ENCODE measurements at places on chromosomes 7 and 10.
A peak's percentile ranks its signal among the peaks of the same experiment; 100 is the strongest.

DNA sequence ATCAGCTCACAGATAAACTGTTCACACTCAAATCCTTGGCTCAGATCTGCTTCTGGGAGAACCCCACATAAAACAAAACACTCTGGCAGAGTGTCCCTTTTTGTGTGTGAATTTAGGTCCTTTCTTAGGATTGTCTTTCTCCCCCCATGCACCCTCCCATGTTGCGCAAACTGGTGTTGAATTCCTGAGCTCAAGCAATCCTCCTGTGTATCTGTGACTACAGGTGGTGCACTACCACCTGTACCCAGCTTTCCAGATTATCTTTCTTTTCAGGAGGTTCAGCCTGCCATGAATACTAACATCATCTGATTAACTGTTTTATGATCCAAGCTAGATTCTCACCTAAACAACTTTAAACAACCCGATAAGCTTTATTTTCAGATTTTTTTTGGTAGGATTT, 177.6 kb upstream of the CSTF2T start:
- DNase-seq = no peak

- no peak for DNase-seq
Observed at GRCh38 chr10:35368485-35369048, 32.3 kb downstream of the CCNY start.

DNA sequence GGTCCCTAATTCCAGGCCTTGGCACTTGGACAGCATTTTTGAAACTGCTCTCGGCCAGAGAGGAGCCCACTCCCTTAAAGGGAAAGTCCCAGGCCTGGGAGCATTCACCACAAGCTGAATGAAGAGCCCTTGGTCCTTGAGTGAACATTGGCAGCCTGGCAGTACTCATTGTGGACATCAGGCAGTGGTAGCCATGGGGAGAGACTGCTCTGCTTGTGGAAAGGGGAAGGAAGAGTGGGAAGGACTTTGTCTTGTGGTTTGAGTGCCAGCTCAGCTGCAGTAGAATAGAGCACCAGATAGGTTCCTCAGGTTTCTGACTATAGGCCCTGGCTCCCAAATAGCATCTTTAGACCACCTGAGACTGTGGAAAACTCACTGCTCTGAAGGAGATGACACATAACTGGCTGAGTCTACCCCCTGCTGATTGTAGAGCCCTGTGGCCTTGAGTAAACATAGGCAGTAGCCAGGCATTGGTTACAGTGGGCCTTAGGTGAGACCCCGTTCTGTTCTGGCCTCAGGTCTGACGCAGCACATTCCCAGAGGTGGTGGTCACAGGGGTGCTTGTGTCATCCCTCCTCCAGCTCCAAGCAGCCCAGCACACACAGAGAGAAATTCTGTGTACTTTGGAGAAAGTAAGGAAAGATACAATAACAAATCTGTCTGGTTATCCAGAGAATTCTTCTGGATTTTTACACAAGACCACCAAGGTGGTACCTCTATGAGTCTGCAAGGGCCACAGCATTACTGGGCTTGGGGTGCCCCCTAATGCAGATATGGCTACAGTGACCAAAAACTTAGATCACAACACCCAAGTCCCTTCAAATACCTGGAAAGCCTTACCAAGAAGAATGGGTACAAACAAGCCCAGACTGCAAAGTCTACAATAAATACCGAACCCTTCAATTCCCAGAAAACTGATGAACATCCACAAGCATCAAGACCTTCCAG, 153.8 kb downstream of the GNAI1 start:
- DNase-seq = peak; percentile 29

GRCh38 chr7:1825897-1826741, 156.0 kb downstream of the ELFN1 start:
- no peak for DNase-seq

GRCh38 chr7:121774563-121774962, 98.4 kb upstream of the PTPRZ1 start:
- no peak for DNase-seq

GRCh38 chr10:80433134-80433533, 21.0 kb upstream of the TSPAN14 start:
- DNase-seq = no peak

DNA sequence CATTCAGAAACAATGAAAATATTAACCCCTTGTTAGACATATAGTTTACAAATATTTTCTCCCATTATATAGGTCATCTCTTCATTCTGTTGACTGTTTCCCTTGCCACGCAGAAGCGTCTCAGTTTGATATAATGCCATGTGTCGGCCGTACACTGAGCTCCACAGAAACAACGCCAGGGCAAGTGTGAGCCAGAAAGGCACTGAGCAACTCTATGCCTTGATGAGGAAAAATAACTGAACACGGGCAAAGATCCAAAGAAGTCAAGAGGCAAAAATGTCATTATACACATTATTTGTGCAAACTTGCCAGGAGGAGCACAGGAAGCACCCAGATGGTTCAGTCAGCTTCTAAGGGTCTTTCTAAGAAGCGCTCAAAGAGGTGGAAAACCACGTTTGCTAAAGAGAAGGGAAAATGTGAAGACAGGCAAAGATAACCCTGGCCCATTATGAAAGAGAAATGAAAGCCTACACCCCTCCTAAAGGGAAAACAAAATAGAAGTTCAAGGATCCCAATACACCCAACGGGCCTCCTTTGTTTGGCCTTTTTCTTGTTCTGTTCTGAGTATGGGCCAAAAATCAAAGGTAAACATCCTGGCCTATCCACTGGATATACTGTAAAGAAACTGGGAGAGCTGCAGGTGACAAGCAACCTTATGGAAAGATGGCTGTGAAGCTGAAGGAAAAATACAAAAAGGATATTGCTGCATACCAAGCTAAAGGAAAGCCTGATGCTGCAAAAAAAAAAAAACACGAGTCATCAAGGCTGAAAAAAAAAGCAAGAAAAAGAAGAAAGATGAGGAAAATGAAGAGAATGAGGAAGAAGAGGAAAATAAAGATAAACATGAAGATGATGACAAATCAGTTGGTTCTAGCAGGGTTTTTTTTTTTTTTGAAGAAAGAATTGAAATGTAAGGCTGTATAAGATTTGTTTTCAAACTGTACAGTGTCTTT, 15.5 kb downstream of the ARHGAP12 start:
- DNase-seq = no peak

DNA sequence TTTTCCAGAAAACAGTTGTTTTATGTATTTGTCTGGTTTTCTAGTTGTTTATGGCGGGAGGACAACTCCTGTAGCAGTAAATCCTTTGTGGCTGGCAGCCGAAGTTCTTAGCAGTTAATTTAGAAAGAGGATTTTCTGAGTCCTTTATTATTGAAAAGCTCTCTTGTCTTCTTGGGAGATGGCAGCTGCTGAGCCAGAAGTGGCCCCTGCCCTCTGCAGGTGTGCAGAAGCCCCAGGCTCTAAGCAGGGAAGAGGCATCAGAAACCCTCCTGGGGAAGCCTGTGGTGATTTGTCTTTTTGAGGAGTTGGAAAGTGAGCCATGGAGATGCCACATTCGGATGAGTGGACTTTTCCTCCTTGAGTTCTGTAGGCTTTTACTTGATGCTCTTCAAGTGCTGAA, 106.3 kb downstream of the GLRX3 start:
- DNase-seq = no peak

GRCh38 chr7:7769710-7770627, 51.6 kb upstream of the RPA3 start:
- DNase-seq = no peak

GRCh38 chr7:112648781-112649180, 141.4 kb downstream of the TMEM168 start:
- no peak for DNase-seq

DNA sequence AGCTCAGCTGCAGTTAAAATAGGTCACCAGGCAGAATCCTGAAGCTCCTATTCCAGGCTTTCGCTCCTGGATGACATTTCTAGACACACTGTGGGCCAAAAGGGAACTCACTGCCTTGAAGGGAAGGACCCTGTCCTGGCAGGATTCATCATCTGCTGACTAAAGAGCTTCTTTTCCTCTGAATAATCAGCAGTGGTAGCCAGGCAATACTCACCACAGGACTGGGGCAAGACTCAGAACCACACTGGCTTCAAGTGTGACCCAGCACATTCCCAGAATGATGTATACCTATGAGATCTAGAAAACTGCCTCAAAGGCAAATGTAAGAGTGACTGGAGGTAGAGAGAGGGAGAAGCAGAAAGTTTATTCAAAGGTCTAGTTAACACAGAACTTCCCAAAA, 29.5 kb upstream of the EBF3 start:
- no peak for DNase-seq

GRCh38 chr10:15863733-15864132, 3.4 kb upstream of the MINDY3 start:
- no peak for DNase-seq

GRCh38 chr7:77348371-77348813, 67.8 kb downstream of the GSAP start:
- DNase-seq = no peak

GRCh38 chr7:157714166-157715070, 377.6 kb downstream of the DNAJB6 start:
- no peak for DNase-seq

DNA sequence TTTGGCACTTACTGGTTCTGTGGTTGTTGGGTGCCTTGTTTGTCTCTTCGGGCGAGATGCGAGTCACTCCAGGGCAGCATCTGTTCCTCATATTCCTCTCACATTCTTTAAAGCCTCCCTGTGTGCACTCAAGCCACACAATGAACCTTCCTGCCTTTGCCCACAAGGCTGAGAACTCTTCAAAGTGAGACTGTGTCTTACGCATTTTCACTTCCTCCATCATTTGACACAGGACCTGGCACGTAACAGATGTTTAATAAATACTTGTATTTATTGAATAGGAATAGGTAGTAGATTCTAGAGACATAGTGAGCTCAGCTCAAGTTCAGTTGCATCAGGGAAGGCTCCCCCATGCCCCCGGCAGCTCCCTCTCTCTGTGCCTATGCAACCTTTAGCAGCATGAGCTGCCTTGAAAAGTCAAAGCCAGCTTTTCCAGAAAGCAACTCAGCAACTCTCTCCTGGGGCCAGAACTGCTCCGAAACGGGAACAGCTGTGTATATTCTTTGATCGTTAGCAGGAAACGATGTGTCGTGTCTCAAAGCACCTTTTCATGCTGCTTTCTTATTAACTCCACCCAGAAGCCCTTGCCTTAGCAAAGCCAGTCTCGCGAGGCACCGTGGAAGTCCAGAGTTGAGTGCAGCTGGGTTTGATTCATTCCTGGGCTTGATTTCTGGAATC, 97.5 kb downstream of the PFKFB3 start:
- no peak for DNase-seq

GRCh38 chr7:50562136-50562535, 3.1 kb downstream of the DDC start:
- peak; percentile 94 for DNase-seq

DNA sequence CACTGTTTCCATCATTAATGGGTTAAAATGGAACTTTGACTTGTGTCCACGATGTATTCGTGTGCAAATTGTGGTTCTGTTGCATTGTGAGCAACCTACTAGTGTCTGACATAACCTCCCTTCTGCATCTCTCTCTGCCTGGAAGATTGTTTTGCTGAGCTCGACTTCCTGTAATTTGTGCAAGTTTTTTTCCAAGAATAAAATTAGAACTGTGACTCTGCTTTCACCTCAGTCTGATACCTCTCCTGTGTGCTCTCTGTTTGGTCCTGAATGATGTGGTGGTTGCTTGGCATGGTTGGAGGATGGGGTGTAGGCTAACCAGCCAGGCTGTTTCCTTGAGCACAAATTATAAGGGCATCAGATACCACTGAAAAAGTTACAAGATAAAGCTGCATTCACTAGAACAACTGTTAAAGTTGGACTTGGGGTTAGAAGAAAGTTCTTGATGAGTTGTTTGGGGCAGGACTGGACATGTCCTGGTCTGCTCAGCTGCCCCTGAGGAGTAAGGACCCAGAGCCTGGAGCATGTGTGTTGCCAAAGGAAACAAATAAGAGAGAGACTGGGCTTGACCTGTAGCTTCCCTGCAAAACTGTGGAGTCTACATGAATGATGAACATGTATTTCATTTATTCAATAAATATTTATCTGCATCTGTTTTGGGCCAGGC, 1.9 kb upstream of the VOPP1 start:
- no peak for DNase-seq
